ENCODE measurements at places on chromosomes 7 and 10.

DNA sequence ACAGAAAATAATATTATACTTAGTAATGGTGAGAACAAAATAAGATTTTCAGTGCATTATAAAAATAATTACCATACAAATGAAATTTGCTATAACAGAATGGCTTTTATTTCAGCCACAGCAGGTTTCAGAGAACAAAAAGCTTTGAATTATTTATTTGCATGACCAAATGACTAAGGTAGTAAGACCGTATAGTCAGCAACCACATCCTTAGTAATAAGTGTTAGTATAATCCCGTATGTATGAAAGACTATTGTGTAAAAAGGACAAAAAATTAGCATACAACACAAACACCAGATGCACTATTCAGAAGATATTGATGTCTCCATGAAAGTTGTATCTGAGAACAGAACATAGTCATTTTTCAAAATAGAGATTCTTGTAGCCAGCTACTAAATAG, 12.2 kb downstream of the PDZD8 start:
- DNase-seq, result no peak

DNA sequence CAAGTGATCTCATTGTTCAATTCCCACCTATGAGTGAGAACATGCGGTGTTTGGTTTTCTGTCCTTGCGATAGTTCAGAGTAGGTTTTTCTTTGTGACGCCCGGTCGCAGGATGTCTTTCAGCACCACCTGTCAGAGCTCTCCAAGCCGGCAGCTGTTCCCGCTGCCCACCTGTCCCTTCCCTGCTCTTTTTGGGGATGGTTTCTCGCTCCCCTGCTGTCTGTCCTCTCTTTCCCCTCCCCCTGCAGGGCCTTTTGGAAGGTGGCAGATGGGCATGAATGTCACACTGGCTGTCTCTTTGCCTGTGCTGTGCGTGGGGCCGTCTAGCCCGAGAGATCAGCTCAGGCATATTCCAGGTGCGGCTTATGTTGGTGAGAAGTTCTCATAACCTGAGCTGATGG, 137.0 kb downstream of the GRK5 start:
- DNase-seq, result no peak

DNA sequence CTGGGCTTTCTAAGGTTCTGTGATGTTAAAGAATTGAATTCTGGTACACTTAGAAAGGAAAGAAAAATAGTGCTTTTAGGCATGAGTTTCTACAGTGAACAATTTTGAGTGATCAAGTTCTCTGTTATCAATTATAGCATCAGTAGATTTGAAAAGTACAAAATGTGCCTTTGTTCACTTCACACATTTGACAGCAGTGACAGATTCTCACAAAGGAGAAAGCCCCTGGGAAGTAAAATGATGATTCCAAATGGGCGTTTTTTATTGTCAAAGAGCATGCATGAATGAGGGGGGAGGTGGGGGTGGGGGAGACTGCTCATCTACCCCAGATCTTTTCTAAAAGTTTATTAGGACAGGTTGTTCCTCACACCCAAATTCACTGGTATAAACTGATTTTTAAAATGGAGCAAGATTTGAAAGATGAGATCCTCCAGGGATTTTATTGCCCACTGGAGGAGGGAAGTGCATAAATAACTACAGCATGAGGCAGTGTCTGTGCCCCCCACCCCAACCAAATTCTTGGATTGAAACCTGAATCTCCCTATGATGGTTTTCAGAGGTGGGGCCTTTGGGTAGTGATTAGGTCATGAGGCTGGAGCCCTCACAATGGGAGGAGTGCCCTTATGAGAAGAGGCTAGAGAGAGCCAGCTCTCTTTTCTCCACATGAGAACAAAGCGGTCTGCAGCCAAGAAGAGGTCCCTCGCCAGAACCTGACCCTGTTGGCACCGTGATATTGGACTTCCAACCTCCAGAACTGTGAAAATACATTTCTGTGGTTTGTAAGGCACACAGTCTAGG, 79.5 kb downstream of the AOAH start:
- no peak for DNase-seq

GRCh38 chr10:43965918-43966570, 317.4 kb upstream of the ZNF32 start:
- no peak for DNase-seq

DNA sequence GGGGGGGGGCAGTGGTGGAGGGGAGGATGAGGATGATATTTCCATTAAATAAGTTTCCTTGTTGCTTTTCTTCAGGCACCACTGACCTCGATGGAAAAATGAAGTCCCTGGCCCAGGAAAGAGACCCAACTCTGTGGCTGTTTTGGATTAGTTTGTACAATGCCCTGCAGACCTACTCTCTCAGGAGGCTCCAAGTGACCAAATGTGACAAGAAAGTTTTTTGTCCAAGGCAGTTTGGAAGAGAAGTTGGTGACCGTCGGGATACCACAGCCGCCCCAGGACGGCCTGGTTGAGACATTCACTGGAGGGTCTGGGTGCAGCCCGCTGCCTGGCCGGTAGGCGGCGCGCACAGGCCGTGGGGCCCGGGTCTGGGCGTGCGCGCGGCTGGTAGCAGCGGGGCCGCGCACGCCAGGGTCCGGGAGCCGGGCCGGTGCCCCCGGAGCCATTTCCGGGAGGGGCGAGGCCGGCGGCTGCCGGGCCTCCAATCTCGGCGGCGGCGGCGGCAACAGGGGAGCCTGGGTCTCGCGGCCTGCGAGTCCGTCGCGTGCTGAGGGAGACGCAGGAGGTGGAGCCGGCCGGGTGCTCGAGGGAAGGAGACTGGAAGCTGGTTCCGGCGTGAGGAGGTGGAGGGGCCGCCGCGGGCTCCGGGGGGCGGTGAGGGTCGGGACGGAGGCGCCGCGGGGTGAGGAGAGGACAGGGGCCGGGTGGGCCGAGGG, at the start of gene SGPL1:
TSS of gene SGPL1 (plus strand) at position 445 of the 716 bp plus-strand sequence. CDS start 906 bp downstream, outside the sequence.
- DNase-seq, result peak; percentile 70

GRCh38 chr10:122182308-122182707, 88.8 kb upstream of the BTBD16 start:
- no peak for DNase-seq

- DNase-seq, result peak; percentile 3
These were observed 167.1 kb upstream of the ADO start for GRCh38 chr10:62637249-62638061.

DNA sequence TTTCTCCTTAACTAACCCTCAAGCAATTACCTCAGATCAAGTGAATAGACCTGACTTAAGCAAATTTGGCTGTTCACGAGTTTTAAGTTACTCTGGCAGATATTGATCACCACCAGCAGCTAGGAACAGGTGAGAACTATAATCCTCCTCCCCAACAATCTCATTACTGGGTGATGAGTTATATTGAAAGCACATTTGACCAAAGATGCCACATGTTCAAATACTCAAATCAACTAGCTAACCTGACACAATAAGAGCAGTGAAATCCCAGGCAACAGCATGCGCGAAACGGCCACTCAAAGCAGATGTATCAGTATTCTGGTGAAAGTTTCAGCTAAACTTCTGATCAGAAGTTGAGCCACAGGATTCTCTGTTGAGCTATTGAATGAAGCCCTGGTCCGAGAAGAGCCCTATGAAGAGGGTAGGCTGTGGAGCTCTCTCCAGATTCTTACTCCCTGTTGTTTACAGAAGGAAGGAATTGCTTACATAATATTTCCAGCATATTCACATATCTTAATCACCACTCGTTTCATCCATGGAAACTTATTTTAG, 52.6 kb downstream of the CAV1 start:
- no peak for DNase-seq

- no peak for DNase-seq
These were observed 121.1 kb downstream of the MALRD1 start for GRCh38 chr10:19169684-19170083.

DNA sequence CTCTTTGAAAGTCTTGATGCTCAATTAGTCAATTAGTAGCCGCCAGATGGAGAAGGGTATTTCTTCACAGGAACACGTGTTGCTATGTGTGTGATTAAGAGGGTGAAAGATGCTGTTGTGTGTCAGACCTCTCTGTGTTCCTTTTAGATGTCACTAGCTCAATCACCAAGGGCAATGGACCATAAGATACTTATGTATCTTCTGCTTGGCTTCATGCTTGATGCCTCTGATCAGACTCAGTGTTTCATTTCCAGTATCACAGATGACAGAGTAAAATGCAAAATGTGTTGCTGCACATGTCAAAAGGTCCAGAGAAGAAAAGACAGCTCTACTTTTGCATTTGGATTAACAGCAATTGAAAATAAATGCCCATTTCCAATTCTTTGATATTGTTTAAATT, 865.9 kb downstream of the CNTNAP2 start:
- DNase-seq, result no peak

GRCh38 chr7:154304740-154305700, 252.8 kb downstream of the DPP6 start:
- no peak for DNase-seq

DNA sequence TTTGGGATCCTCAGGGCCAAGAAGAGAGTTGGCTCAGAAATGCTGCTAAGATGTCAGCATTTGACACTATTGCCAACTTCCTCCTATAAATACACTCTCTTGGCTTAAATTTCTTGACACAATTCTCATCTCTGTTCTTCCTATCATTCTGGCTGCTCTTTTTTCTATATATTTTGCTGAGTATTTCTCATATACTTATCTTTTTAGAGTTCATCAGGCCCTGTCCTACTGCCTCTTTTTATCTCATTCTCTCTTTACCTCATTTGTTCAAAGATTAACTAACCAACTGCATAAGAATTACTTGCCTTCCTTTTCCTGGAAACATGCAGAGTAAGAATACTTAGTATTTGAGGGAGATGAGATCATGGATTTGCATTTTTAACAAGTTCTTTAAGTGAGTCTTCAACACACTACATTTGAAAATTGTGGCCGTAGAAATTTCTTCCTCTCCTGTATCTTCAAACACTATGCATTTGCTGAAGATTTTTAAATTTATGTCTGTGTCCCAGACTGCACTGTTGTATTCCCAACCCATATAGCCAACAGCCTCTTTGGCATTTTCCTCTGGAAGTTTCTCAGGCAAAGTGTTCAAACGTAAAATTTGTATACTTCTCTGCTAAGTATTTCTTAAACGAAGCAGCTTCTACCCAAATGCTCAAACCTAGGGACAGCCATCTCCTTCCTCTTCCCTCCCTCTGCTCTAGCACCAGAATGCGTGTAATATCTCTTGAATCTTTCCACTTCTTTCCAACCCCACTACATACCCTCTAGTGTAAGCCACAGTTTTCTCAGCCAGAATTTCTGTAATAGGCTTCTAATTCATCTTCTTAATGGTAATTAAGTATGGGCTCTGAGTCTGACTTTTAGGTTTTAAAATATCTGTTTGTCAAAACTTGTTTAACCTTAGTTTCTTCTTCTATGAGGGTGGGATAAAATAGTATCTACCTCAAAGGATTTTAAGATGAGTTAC, 35.5 kb downstream of the ARL4A start:
- DNase-seq, result peak; percentile 98

GRCh38 chr7:29989257-29989995, at the start of gene SCRN1:
Gene SCRN1, minus strand, starts transcription at chr7:29989801. Its CDS starts 20,734 bp downstream, at chr7:29969067.
- no peak for DNase-seq

DNA sequence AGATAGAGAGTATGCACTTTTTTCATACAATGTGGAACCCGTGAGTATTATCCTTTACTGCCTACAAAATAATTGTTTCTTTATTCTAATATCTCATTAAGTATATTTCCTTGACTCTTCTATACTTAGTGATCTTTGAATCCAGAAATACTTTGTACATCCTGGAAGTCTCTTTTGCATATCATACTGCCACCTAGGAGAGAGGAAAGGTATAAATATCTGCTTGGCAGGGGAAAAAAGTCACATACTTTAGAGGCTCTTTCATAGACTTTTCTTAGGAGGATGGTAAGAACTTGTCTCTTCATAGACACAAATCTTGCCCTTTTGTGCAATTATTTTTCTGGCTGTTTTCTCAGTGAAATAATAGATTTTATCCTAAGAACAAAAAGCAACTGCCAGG, 436.0 kb downstream of the PAXIP1 start:
- DNase-seq, result no peak

DNA sequence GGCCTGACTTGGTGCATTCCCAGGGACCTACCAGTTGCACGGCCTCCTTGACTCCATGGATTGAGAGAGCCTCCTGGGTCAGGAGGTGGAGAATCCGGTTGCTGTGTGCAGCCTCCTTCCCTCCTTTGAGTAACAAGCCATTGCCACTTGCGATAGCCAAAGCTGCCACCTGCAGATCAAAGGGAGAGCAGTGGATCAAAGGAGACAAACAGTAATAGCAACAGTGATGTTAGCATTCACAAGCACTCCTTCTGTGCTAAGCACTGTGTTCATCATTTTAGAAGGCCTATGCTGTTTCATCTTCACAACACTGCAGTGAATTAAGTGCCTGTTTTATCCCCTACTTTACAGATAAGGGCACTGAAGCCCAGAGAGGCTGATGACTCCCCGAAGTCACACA, 40.1 kb downstream of the ALDH18A1 start:
- DNase-seq, result no peak

DNA sequence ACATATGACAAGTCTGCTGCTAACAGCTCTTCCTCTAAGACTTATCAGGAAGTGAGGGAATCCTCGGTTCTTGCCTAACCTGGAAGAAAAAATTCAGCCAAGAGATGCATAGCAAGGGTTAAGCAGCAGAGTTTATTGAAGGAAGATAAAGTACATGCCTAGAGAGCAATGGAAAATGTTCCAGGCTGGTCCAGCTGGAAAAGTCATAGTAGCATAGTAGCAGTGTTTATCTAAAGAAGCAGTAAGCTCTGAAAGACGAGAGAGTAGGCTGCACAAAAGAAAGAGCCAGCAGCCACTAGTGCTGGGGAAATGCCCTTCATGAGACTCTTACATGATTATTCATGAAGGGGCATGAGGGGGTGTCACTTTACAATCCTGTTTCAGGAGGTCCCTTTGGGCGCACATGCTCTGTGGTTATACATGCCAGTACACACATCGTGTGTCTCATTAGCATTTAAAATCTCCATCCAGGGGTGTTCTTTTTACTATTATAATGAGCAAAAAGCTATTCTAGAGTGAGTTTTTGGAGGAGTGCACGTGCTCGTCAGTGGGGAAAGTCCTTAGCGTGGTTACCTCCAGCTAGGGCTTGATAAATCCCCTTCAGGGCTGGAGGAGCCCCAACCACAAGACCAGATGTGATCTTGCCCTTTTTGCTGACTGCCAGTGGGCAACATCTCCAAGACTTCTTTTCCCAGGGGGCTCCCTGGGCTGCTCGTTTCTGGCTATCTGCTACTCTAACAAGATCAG, 716.1 kb downstream of the PARD3 start:
- DNase-seq, result no peak

DNA sequence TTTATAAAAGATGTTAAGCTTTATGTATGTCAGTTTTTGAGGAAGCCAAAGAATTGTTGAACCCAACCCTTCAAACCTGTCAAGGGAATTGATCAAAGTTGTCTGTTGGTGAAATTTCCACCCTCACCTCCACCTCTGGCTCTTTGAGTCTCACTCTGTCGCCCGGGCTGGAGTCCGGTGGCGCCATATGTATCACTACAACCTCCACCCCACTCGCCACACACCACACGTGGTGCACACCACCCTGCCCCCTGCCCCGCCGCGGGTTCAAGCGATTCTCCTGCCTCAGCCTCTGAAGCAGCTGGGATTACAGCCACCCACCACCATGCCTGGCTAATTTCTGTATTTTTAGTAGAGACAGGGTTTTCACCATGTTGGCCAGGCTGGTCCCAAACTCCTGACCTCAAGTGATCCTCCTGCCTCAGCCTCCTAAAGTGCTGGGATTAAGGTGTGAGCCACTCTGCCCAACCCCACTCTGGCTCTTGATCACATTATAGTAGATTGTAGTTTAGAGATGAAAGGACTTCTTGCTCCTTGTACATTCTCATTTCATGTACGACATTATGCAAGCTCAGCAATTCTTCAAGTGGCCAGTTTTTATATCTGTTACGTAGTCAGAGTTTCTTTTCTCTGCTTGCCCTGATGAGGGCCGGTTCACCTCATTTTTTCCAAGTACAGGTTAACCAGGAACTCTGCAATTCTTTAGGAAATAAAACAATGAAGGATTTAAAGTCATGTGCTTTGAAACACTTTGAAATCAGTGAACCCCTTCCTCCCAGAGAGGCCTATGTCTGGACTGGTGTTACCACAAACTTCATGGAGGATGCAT, 7.0 kb downstream of the BAMBI start:
- DNase-seq, result no peak
